ENCODE measurements at places on chromosomes 7 and 10.
A peak's percentile ranks its signal among the peaks of the same experiment; 100 is the strongest.

DNA sequence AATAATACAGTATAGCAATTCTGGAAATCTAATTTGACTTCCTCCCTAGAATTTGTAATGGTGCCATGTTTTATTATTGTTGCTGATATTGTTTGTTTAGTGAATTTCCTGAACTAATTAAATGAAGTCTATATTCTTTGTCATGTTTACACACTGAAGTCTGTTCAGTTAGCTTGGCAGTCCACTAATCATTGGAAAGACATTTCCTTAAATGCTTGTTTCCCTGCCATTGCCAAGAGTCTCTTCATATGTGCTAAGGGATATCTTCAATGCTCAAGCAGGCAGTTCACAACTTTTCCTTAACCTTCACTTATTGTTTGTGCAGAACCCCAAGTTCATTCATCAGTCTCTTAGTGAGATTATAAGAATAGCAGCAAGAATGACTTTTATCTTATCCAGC is 755.3 kb downstream of the INHBA start:
- no peak for DNase-seq

GRCh38 chr7:66503551-66504031 is 125.1 kb upstream of the KCTD7 start:
- DNase-seq: no peak

GRCh38 chr10:78212786-78213175 is 179.1 kb downstream of the RPS24 start:
- no peak for DNase-seq

- DNase-seq: no peak
Measured at GRCh38 chr7:104442481-104442880, 114.1 kb downstream of the LHFPL3 start.

- DNase-seq: no peak
Measured at GRCh38 chr10:48678041-48678440, 6.6 kb upstream of the WDFY4 start.

DNA sequence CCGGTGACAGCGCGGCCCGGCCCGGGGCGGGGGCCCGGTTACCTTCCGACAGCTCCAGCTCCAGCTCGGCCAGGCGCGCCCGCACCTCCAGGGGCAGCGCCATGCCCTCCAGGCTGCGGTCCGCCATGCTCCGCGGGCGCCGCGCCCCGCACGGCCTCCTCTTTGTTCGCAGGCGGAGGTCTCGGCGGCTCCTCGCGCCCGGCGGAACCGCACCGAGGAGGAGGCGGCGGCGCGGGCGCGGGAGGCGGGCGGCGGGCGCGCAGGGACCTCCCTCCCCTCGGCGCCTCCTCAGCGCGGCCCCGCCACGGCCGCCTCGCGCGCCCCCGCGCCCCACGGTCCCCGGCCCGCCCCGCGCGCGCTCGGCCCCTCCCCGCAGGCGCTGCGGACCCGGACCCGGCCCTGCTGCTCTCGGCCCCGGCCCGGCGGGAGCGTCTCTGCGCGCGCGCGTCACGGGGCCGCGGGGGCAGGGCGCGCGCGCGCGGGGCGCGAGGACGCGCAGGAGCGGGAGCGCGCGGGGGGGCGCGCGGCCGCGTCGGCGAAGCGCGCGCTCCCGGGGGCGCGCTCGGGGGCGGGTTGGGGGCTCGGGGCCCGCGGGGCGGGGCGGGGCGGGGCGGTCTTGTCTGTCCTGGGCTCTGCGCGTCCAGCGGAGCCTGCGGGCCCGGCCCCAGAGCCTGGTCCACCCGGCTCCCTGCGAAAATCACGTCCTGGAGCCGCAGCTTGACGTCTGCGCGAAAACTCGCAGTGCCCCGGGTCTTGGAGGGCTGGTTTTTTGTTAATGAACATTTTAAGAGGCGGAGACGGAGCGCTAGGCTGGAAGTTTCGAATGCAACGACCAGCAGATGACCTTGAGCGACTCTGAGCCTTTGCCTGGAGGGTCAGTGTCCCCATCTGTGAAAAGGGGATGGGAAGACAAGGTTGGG is at the start of gene DIP2C:
DIP2C (minus strand) TSS at position 217 of the 920 bp plus-strand sequence; CDS start at position 127, 90 bp downstream.
- DNase-seq: peak; percentile 84

GRCh38 chr10:116015583-116016333 is 257.2 kb downstream of the GFRA1 start:
- DNase-seq: no peak

DNA sequence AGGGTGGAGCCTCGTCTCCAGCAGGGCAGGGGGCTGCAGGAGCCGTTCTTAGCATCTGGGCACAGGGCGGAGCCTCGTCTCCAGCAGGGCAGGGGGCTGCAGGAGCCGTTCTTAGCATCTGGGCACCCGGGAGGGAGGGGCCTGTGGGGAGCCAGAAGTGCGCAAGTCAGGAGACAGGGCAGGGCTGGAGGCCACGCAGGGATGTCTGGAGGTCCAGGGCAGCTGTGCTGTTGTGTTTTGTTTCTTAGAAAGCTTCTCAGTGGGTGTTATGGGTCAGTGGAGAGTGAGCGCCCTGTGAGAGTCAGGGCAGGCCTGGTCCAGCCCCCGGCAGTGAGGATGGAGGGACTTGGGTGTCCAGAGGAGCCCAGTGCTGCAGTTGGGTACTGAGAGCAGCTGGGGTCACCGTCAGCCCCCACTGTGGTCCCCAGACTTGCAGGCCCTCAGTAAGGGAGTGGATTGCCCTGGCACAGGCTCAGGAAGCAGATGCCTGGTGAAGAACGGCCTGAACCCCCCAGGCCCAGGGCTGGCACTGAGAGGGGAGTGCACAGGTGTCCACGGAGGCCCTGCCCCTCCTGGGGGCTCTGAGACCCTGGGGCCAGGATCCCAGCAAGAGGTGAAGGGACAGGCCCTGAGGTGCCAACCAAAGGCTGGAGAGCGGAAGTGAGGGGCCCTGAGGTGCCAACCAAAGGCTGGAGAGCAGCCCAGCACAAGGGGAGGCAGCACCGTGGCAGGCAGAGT is 29.8 kb downstream of the FAM20C start:
- DNase-seq: no peak

GRCh38 chr10:132476146-132477065 is 61.2 kb upstream of the INPP5A start:
- DNase-seq: no peak

DNA sequence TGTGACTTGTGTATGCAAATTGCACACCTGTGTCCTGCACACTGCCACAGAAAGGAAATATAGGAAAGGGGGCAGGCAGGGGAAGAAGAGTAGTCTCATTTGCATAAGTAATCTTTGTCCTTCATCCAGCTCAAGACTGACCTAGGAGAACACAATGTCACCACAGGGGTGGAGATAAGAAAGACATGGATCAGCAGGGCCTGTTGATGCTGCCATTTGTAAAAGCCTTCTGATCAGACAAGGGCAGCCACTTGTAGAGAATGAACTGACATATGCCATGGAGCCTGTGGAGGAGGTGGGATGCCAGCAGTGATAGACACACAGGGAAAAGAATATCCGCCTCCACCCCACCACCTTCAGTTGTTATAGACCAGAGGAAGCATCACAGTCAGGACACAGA is 528.9 kb downstream of the HTR7 start:
- no peak for DNase-seq

- no peak for DNase-seq
Measured at GRCh38 chr7:17255926-17256325, 42.5 kb upstream of the AHR start.

GRCh38 chr7:155224116-155224811 is 73.4 kb upstream of the INSIG1 start:
- no peak for DNase-seq

Measured in testis (tissue), 5 donors.